NCI-H2081 (cell line): ENCODE measurements at places on chromosomes 12 and 14.

- peak; percentile 20 for DNase-seq
These were observed 32.8 kb downstream of the FBRSL1 start for GRCh38 chr12:132522592-132523380.

DNA sequence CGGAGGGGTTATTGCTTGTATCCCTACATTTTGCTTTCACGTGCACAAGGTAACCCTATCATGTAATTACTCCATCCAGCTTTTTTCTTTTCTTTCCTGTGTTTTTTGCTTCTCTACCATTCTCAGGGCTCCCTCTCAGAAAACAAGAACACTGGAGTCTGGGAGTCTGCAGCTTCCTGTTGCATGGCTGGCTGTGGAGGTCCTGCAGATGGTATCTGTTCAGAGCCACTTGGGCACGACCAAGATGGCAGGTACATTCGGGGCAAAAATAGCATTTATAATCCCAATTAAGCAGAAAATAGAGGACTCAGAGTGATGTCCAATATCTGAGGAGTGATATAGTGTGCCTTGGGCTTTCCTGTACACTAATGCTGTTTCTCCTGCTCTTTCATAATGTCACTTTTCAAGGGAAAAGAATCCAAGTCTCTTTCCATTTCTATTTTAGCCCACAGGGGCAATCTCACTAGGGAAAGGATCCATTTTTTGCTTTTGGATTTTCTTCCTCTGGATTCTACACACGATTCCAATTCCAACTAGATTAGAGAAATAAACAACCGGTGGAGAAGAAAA is 3.2 kb upstream of the NUMB start:
- DNase-seq = no peak

DNA sequence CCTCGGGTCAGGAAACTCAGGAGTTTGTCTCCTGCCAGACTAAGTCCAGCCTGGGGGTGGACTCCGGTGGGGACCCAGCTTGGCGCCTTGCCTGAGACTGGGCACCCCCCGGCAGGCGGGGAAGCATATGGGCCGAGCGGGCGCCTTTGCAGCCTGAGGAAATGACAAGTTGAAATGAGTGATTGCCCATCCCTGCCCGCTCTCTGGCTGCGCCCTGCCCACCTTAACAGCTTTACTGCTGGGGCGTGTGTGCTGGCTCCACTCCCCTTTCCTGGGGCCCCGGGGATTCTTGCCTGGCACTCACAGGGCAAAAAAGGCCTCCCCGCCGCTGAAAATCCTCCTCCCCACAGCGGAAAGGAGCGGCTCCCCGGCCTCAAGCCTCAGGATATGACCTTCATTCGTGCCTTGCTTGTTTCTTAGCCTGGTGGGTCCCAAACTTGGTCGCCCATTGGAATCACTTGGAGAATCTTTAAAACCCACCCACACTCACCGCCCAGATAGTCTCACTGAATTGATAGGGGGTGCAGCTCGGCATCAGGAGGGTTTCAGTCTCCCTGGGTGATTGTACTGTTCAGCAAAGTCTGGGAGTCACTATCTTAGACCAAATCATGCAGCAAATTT is 1.5 kb downstream of the RFLNA start:
- no peak for DNase-seq

DNA sequence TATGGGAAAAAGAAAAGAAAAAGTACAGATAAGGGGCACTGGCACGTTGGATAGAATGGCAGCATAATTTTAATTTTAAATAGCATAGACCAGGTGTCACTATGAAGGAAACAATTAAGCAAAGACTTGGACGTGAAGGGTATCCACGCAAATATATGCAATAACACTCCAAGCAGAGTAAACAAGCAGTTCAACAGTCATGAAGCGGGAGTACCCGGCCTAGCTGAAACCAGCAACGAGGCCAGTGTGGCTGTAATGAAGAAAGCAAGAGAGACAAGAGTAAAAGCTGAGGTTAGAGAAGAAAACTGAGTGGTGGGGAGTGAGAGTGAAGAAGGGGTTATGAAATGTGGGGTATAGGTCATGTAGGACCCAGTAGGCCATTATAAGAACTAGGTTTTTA is 85.4 kb downstream of the BCL2L14 start:
- no peak for DNase-seq

GRCh38 chr14:56004786-56005185 is 113.4 kb upstream of the PELI2 start:
- DNase-seq = no peak

DNA sequence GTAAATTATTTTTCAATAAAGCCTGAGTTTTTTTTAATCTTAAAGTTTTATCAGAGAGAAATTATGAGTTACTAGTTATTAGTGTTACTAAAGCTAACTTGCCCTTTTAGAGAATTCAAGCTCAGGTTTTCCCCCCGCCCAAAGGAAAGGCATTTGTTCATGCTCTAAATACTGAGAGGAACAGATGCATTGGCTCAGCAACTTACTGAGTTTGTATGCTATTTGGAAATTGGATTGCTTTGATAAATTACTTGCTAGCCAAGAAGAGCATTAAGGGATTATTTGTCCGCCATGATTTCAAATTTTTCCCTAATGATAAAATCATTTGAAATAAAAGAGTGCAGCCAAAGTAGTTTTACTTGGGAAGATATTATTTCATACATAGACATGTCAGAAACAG is 149.4 kb downstream of the METTL25 start:
- no peak for DNase-seq

DNA sequence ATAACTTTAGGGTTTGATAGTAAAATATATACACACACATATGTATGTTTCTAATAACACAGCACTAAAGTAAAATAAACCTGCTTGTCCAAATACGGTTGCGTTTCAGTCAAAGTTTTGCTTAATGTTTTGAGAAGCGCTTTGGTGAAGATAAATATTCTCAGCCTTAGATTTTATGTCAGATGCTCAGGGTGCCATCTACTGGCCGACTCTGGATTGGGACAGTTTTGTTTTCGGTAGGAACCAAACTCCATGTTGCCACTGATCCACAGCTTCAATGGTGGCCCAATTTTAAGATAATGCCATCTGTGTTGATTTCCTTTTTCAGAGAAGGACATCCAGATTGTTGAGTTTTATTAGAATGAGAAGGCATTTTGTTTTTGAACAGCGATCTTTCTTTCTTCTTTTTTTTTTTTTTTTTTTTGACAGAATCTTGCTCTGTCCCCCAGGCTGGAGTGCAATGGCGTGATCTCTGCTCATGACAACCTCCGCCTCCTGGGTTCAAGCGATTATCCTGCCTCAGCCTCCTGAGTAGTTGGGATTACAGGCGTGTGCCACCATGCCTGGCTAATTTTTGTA is 43.1 kb downstream of the LLPH start:
- peak; percentile 26 for DNase-seq

- no peak for DNase-seq
These were observed 55.0 kb downstream of the OSBPL8 start for GRCh38 chr12:76504606-76505005.

DNA sequence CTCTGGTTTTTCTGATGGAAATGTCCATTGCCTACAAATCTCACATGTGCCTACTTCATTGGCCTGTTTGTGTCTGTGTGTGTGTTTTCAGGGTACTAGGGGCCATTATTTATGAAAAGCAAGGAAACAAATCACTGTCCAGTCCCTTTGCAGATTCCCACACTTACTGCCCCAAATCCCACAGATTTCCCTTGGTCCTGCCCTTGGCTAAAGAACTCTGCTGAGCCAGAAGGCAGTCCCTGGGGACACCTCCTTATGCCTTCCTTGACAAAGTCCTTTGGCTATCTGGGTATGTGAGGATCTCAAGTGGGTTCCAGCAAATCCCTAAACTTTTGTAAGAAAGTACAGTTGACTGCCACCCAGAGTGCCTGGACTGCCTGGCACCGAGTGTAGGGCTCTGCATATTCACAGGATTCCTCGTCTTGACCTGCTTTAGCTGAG is 388.1 kb downstream of the BCAT1 start:
- no peak for DNase-seq

DNA sequence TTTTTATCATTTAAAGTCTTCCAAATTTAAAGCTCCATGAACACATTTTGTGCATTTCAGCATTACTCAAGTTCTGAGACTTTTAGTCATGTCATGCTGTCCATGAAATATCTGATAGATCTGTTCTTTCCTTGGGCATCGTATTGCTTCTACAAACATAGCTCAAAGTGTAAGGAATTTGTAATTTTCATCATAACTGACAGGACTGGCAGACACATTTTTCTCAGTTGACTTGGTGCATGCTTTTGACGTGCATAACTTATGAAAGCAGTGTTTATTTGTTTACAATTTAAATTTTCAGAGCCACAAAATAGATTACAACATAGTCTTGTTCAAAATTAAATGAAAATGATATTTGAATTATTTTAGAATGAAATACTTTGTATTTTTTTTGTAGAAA is 812.1 kb upstream of the NOVA1 start:
- DNase-seq = no peak

- DNase-seq = no peak
These were observed 4.7 kb downstream of the RPL36AL start for GRCh38 chr14:49615776-49616175.

GRCh38 chr14:37150414-37150813 is 22.0 kb downstream of the SLC25A21 start:
- DNase-seq = peak; percentile 58

- DNase-seq = no peak
These were observed 1704.1 kb upstream of the FLRT2 start for GRCh38 chr14:83825843-83826242.

DNA sequence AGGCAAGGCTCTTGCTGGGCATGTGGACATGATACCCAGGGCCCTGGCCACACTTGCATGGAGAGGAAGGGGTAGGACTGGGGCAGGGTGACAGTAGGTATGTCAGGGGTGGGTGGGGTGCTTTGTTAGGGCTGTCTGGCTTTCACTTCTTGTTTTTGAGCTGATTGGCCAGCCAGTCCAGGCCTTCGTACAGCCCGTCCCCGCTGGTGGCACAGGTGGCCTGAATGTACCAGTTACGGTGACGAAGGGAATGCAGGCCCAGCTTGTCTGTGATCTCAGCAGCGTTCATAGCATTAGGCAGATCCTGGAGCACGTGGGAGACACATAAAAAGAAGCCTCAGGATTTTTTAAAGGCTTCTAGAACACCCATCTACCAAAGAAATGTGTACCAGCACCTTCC is 13.5 kb upstream of the FKBP11 start:
- no peak for DNase-seq

DNA sequence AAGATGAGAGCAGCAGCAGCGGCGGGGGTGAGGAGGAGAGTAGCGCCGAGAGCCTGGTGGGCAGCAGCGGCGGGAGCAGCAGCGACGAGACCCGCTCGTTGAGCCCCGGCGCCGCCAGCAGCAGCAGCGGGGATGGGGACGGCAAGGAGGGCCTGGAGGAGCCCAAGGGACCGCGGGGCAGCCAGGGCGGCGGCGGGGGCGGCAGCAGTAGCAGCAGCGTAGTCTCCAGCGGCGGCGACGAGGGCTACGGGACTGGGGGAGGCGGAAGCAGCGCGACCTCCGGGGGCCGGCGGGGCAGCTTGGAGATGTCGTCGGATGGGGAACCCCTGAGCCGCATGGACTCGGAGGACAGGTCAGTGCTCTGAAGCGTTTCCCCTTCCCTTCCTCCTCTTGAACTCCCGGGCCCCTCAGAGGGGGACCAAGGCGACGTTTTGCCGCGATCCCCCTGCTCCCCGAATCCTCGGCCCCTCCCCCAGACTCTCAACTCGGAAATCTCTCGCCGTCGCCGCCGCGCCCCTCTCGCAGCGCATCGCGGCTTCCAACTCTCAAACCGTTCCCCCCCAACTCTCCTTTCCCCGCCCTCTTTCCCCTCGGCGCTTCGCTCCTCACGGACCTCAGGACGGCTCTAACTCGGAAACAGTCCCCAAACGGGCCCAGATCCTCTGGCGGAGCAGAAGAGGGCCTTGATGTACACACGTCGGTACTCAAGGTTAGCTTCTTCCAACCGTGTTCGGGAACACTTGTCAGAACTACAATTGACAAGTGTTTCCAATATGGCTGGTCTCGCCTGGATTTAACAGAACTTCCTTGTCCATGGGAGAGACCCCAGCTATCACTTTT is 947 bp downstream of the AEBP2 start:
- DNase-seq = peak; percentile 37

- no peak for DNase-seq
These were observed 6.2 kb downstream of the RARG start for GRCh38 chr12:53225635-53226424.

GRCh38 chr12:105820429-105821125 is 318.2 kb downstream of the NUAK1 start:
- no peak for DNase-seq

DNA sequence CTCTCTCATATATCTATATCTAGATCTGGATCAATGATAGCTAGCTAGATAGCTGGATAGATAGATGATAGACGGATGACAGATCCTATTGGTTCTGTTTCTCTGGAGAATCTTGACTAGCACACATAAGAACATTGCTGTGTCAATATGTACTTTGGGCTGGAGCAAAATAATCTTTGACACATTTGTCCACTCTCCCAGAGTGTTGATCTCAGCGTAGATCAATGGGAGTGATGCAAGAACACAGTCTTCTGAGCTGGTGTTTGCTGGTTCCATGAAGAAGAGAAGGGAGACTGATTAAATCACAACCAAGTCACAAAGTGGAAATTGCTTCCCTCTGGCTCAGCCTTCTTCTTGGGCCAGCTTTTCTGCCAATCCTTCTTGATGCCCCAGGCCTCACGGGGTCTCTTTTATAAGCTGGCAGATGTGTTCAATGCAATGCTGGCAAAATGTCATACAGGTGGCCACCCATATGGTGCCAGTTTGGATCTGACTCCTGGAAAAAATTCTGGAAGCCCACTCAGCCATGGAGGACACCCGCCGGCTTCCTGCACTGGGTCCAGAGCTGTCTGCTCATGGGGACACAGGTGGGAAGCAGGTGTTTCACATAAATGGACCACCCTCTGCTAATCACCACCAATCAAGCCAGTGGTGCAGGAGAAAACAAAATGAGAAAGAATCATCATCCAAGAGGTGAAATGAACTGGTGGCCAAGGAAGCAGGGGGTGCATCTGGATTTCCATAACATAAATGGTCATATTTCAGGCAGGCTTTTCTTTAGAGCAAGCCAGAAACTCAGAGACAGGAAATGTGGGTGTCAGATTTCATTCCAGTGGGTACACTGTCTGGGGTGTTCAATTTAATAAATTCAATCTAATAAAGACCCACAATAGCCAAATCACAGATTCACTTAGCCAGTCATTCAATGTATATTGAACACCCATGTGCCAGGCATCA is 310.3 kb downstream of the DPF3 start:
- DNase-seq = no peak

DNA sequence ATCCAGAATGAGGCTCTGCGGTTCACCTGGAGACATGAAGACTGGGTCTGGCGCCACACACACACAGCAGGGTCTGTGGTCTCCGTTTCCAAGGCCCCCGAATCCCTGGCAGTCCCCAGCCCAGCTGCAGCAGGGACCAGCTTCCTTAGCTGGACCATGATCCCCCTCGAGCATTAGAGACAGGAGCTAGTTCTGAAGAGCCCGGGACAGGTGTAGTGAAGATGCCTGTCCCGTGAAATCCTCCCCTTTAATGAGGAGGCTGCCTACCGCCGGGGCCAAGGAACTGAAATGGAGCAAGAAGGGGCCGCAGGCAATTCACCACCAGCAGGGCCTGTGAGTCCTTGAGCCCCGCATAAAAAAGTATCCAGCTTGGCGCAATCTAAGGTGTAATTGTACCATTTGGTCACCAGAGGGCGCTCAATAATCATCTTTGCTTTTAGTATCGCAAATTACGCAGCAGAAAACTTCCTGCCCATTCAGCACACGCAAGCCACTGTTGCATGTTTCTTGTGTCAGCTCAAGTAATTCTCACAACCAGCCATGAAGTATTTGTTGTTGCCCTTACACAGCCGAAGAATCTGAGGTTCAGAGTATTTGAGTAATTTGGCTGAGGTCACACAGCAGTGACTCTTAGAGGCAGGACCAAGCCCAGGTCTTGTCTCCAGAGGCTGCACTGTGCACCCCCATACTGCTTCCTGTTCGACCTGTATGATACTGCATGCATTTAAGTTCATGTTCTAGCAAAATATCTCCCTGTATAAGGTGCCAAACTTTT is 54.3 kb upstream of the PPP2R5C start:
- DNase-seq = peak; percentile 80
